Mesothelial cell of epicardium (in vitro differentiated cells): ENCODE measurements at places on chromosomes 1 and 21. TPM values are rescaled to one million over a fixed set of nuclear protein-coding genes. Genes with fewer than 3 reads are reported as not detected.
A peak's percentile ranks its signal among the peaks of the same experiment; 100 is the strongest.

The THEM5 gene
- not detected in 3 replicates for total RNA-seq

The WNT4 gene
- 34.9 to 41.2 TPM (median 38.7 TPM) in 3 replicates for total RNA-seq

The CACYBP gene
- 58.8 to 70.0 TPM (median 63.7 TPM) in 3 replicates for total RNA-seq

The AK4 gene
- 18.7 to 20.7 TPM (median 19.2 TPM) in 3 replicates for total RNA-seq

The CYP4B1 gene
- 0.20 to 0.40 TPM (median 0.27 TPM) in 3 replicates for total RNA-seq

The SLC2A5 gene
- total RNA-seq, result 0.07 to 0.13 TPM (median 0.11 TPM) in 3 replicates

The FAM76A gene
- total RNA-seq, result 12.0 to 12.4 TPM (median 12.4 TPM) in 3 replicates

- H3K36me3 ChIP-seq, result no peaks in the 10 kb centered on the region
- no peaks in the 10 kb centered on the region for H3K27me3 ChIP-seq
- no peak overlapping the region for H3K4me3 ChIP-seq
- no peak overlapping the region for H3K27ac ChIP-seq
Measured at GRCh38 chr1:193458628-193459027, 272.2 kb upstream of the B3GALT2 start.

DNA sequence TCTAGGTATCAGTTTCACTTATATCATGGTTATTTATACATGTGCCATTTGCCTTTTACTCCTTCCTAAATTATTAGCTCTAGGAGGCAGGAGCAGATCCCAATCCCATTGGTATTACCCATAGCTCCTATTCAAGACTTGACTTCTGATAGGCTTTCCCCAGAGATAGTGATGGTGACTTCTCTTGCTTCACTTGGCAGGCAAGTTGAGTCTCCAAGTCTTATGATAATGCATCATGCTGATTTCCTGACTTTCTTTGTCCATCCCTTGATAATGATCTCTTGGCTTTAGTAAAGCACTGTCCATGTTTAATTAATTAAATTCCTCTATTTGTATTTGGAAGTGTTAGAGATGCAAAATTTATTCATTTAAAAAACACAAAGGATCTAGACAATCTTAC, 253.5 kb upstream of the ADAMTS5 start:
- peaks cover 9% of the 10 kb centered on the region for H3K4me1 ChIP-seq
- DNase-seq, result no peak

DNA sequence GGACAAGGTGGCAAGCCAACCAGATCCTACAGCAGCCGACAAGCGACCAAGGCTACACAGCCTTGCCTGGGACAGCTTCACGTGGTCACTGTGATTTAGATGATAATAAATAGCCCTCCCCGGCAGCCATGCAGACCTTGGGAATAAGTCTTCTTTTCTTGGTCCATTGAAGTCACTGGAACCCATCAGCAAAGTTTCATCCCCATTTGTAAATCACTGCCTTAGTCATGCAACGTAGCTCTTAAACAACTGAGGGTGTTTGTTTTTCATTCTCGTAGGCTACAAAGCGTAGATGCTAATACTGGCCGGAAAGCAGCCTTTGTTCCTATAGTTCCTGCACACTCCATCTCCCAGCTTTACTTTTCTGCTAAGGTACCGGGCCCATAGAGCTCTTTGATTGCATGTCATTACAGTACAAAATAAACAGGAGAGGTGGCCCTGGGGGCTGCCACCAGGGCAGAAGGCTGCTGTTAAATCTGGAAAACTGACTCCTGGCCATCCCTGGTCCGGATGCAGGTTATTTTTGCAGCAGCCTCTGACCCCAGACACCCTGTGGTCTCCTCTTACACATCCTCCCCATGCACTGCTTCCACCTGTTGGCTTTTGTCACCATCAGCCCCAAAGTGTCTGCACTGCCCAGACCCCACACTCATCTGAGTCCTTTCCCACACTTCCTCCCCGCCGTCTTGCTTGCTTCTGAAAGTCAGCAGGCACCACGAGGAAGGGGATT, 105.5 kb downstream of the TOMM20 start:
- H3K27me3 ChIP-seq, result no peaks in the 10 kb centered on the region
- no peak for DNase-seq
- H3K36me3 ChIP-seq, result no peaks in the 10 kb centered on the region
- no peak overlapping the region for H3K4me3 ChIP-seq
- peak overlapping the region; percentile 48 for H3K27ac ChIP-seq
- H3K4me1 ChIP-seq, result peaks cover 13% of the 10 kb centered on the region

- peaks cover 18% of the 10 kb centered on the region for H3K36me3 ChIP-seq
- H3K4me3 ChIP-seq, result no peak overlapping the region
- no peak for DNase-seq
Measured at GRCh38 chr1:84571150-84571535, 3.1 kb downstream of the CTBS start.

- H3K27me3 ChIP-seq, result no peaks in the 10 kb centered on the region
- H3K4me3 ChIP-seq, result peak within 1 kb of the TSS; percentile 74
- no peak for DNase-seq
- peaks cover 33% of the 10 kb centered on the region for H3K4me1 ChIP-seq
- H3K27ac ChIP-seq, result peak within 1 kb of the TSS; percentile 82
- H3K36me3 ChIP-seq, result peaks cover 4% of the 10 kb centered on the region
Measured at GRCh38 chr1:151372058-151372934, at the start of gene SELENBP1. Gene SELENBP1 (minus strand): TSS chr1:151372705. CDS start chr1:151372641, 64 bp downstream.

DNA sequence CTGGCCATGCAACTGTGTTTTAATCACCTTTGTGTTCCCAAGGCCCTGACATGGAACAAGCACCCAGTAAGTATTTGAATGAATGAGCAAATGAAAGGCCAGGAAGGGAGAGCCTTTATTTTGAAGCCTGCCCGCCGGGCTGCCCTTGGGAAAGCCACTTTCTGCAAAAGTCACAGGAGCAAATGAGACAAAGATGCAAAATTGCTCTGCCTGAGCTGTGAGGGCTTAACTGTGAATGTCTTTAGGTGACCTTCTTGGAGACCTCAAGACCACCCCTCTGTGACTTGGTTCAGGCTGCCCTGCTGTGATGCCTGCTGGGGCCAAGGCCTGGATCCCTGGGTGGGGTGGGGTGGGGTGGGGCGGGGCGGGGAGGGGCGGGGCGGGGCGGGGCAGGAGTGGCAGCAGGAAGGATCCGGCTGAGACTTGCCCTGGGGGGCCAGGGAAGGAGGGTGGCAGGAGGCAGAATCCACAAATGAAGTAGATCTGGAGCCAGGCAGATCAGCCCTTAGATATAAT, 54.0 kb downstream of the RUNX3 start:
- H3K4me1 ChIP-seq, result no peaks in the 10 kb centered on the region
- no peak overlapping the region for H3K27ac ChIP-seq
- no peak overlapping the region for H3K4me3 ChIP-seq
- H3K36me3 ChIP-seq, result no peaks in the 10 kb centered on the region
- H3K27me3 ChIP-seq, result peaks cover 6% of the 10 kb centered on the region

- H3K27me3 ChIP-seq, result no peaks in the 10 kb centered on the region
- H3K36me3 ChIP-seq, result no peaks in the 10 kb centered on the region
- DNase-seq, result no peak
- no peak overlapping the region for H3K4me3 ChIP-seq
- peaks cover 52% of the 10 kb centered on the region for H3K4me1 ChIP-seq
Measured at GRCh38 chr1:94981575-94981973, 54.7 kb upstream of the CNN3 start.

DNA sequence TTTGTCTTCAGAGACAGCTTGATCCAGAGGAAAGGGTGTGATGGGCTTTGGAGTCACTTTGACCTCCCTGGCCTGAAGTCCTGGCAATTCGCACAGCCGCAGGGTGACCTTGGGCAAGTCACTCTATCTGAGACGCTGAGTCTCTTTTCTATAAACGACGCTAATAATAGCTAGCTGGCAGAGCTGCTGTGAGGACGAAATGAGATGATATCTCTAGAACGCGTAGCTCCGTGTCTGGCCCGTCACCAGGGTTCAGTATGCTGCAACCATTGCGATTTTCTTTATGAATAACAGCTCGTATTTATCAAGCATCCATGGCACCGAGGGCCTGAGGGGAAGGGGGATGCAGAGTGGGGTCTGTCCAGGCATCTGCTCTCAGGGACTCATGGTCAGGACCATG, 58.7 kb downstream of the IGSF21 start:
- no peak overlapping the region for H3K4me3 ChIP-seq
- no peaks in the 10 kb centered on the region for H3K36me3 ChIP-seq
- H3K27me3 ChIP-seq, result peaks cover 33% of the 10 kb centered on the region
- peaks cover 8% of the 10 kb centered on the region for H3K4me1 ChIP-seq
- DNase-seq, result no peak

DNA sequence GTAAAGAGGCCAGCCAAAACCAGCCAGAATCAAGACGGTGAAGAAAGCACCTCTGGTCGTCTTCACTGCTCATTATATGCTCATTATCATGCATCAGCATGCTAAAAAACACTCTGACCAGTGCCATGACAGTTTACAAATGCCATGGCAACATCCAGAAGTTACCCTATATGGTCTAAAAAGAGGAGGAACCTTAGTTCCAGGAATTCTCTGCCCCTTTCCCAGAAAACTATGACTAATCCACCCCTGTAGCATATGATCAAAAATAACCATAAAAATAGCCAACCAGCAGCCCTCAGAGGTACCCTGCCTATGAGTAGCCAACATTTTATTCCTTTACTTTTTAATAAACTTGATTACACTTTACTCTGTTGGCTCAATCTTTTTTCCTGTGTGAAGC, 34.2 kb upstream of the PBX1 start:
- no peak overlapping the region for H3K27ac ChIP-seq
- no peak overlapping the region for H3K4me3 ChIP-seq
- H3K4me1 ChIP-seq, result no peaks in the 10 kb centered on the region
- no peak for DNase-seq
- H3K27me3 ChIP-seq, result no peaks in the 10 kb centered on the region

DNA sequence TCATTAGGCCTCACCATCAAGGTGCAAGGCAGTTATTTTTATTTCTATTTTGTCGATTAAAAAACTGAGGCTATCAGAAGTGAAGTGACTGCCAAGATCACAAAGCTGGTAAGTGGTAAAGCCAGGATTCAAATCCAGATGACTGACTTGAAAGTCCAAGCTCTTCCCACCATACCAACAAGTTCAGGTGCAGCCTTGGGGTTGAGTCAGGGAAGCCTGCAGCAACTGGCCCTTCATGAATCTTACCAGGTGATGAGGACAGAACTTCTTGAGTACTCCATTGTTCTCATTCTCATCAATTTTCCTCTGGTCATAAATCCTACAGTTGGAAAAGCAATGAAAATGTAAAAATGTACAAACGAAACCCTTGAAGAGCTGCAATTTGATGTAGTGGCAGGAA, 20.2 kb downstream of the PEA15 start:
- no peaks in the 10 kb centered on the region for H3K27me3 ChIP-seq
- DNase-seq, result no peak
- H3K4me3 ChIP-seq, result no peak overlapping the region
- H3K27ac ChIP-seq, result no peak overlapping the region
- H3K36me3 ChIP-seq, result peaks cover 25% of the 10 kb centered on the region

DNA sequence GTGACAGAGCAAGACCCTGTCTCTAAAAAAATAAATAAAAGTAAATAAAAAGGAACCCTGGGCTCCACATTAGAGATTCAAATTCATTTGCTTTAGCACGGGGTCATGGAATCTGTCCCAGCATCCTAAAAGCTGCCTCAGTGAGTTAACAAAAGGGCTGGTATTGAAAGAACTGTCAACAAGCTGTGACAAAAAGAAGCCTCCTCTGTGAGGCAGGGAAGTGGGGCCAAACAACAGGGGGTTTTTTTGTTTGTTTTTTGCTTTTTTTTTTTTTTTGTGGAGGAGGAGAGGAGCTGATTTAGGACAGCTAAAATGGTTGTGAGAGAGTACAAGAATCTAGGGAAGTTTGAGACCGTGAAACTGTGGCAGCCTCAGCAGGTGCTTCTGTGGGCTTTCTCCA, 115.7 kb downstream of the LIPI start:
- no peak overlapping the region for H3K27ac ChIP-seq
- no peak for DNase-seq
- H3K36me3 ChIP-seq, result peaks cover 16% of the 10 kb centered on the region
- no peaks in the 10 kb centered on the region for H3K4me1 ChIP-seq
- no peaks in the 10 kb centered on the region for H3K27me3 ChIP-seq
- H3K4me3 ChIP-seq, result no peak overlapping the region

GRCh38 chr1:155051342-155051776, 243 bp downstream of the ADAM15 start:
- no peak overlapping the region for H3K27ac ChIP-seq
- H3K36me3 ChIP-seq, result peaks cover 2% of the 10 kb centered on the region
- H3K4me3 ChIP-seq, result peak overlapping the region; percentile 62
- peaks cover 28% of the 10 kb centered on the region for H3K4me1 ChIP-seq

DNA sequence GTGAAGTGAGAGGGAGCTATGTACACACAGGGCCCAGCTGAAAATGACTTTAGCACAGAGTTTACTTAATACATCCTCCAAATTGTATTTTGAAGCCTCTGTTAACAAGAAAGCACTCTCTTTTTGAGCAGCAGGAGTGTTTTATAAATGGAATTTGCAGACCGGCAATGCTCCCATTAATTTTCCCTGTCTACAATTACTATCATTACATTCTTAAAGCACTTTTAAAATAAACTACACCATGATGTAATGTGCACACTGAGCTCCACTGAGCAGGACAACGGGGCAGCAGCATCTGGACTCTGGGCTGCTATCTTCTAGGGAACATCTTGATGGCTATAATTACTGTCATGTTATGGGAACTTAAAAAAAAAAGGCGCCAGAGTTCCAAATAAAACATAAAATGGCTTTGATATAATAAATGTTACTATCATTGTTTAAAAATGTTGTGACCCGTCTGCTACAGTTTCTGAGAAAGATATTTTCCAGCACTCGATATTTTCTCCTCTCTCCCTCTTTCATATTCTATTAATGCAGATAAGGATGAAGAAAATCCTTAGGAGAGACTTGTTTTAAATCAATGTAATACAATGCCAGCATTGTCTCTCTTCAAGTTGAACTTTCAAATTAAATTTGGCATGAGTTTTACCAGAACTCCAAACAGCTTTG, 150.9 kb downstream of the HLX start:
- H3K27me3 ChIP-seq, result peaks cover 12% of the 10 kb centered on the region
- H3K27ac ChIP-seq, result peak overlapping the region; percentile 59
- no peaks in the 10 kb centered on the region for H3K36me3 ChIP-seq

DNA sequence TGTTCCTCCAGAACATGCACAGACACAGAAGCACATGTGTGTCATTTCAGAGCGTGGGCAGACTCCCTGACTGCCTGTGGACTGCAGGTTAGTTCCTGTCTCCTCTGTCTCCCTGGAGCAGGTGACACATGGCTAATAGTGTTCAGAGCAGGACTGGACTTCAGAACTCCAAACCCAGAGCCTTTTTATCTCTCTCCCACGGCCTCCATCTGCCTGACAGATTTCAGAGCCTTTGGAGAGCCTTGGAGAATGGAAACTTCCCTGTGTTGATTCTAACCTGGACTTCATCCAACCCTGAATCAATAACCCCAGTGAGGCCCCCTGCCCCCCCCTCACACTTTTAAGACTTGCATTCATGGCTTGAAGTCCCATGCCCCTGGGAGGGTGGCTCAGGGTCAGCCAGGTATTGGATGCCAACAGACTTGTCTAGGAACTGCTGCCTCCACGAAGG, 44.4 kb downstream of the C1orf198 start:
- peaks cover 26% of the 10 kb centered on the region for H3K4me1 ChIP-seq
- peaks cover 2% of the 10 kb centered on the region for H3K36me3 ChIP-seq
- DNase-seq, result no peak
- no peak overlapping the region for H3K4me3 ChIP-seq
- no peaks in the 10 kb centered on the region for H3K27me3 ChIP-seq

GRCh38 chr1:241627453-241628259, 12.5 kb downstream of the CHML start:
- no peak overlapping the region for H3K4me3 ChIP-seq
- H3K27ac ChIP-seq, result no peak overlapping the region
- H3K27me3 ChIP-seq, result no peaks in the 10 kb centered on the region
- peaks cover 5% of the 10 kb centered on the region for H3K36me3 ChIP-seq
- DNase-seq, result no peak
- peaks cover 13% of the 10 kb centered on the region for H3K4me1 ChIP-seq

- no peak for DNase-seq
- H3K27me3 ChIP-seq, result peaks cover 9% of the 10 kb centered on the region
- H3K27ac ChIP-seq, result no peak overlapping the region
- no peaks in the 10 kb centered on the region for H3K36me3 ChIP-seq
- no peak overlapping the region for H3K4me3 ChIP-seq
Measured at GRCh38 chr1:110976089-110976488, 12.4 kb upstream of the LRIF1 start.

GRCh38 chr1:203306089-203306964, 1.0 kb downstream of the BTG2 start:
- H3K36me3 ChIP-seq, result peaks cover 27% of the 10 kb centered on the region
- DNase-seq, result no peak
- H3K4me1 ChIP-seq, result peaks cover 65% of the 10 kb centered on the region
- H3K4me3 ChIP-seq, result peak overlapping the region; percentile 94
- H3K27me3 ChIP-seq, result no peaks in the 10 kb centered on the region
